Fibroblast of the aortic adventitia (primary cell): ENCODE measurements at places on chromosomes 3 and 15. TPM values are rescaled to one million over a fixed set of nuclear protein-coding genes. Genes with fewer than 3 reads are reported as not detected.

The UBE2E2 gene
- total RNA-seq = 36.7 and 49.1 TPM in 2 replicates

The PRSS50 gene
- not detected in 2 replicates for total RNA-seq

The TTLL13 gene
- total RNA-seq = 0.09 TPM in 1 of 2 replicates, not detected in the other

DNA sequence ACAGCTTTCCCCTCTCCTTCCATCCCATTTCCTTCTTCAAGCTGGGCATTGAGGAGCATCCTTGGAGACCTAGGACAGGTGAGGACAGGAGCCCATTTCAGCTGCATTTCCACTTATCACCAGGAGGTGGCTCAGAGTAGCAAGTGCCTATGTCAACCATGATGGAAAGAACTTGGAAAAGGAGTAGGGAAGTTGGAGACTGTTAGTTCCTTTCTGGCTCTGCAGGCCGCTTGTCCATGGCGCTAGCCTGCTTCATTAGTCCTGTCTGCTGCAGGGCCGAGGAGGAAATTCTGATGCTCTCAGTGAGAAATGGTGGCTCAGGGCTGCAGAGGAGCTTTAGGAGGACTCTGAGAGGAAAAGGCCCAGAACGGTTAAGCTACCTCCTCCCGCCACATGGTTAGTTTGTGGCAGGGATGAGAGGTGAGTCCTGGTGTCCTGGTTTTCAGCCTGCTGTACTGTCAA is 7.0 kb upstream of the CD276 start:
- DNase-seq = peak; percentile 84

GRCh38 chr3:107458871-107459270 is 63.9 kb upstream of the BBX start:
- DNase-seq = peak; percentile 39

- DNase-seq = no peak
Observed at GRCh38 chr15:57283774-57284503, 92.4 kb upstream of the CGNL1 start.

- DNase-seq = no peak
Observed at GRCh38 chr15:77674327-77674726, 41.6 kb upstream of the LINGO1 start.

GRCh38 chr3:46854555-46854991 is 8.7 kb downstream of the MYL3 start:
- no peak for DNase-seq

GRCh38 chr3:48065035-48065434 is 48.8 kb upstream of the MAP4 start:
- DNase-seq = no peak
